Left colon (tissue), 2 donors: ENCODE measurements at places on chromosomes 13 and 19.

DNA sequence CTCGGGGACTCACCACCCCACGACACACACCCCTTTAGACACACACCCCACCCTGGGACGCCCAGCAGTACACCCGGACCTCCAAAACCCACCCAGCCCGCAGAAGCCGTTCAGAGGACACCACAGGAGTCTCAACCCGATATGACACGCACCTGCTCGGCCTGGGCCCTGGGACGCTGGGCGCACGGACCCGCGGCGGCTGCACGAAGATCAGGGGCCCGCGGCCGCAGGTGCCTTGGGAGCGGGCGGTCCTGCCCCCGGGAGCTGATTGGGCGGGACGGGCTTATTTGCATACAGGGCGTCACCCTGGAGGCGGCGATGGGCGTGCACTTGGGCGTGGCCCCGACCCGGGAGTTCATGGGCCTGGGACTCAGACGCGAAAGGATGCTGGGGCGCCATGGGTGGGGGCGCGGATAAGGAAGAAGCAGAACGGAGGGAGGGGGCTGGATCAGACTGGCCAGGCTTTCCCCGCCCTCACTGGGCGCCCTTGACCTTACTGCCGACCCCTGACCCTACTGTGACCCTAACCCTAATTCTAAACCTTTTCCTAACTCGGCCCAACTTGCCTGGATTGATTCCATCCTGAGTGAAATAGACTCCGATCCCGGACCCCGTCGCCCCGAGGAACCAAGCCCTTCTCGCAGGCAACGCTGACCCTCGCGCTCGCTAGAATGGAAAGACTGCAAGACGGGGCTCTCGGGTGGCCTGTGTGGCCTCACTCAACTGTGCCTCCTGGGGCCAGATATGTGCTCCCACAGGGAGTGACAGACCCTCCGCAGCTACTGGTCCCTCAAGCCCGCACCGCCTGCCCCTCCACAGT lies at the start of gene MEF2B:
Gene MEF2B, minus strand, starts transcription at position 211 of the 820 bp plus-strand sequence. CDS start 19,528 bp downstream, outside the sequence.
- DNase-seq, result peak; percentile 83

- no peak for DNase-seq
These were observed 1.3 kb upstream of the TGFB1 start for GRCh38 chr19:41355035-41355434.

GRCh38 chr13:34435338-34435737 lies 506.7 kb upstream of the NBEA start:
- DNase-seq, result no peak

- no peak for DNase-seq
These were observed 104.7 kb upstream of the FREM2 start for GRCh38 chr13:38582133-38582532.

GRCh38 chr19:51710163-51710562 lies 13.6 kb downstream of the HAS1 start:
- no peak for DNase-seq

- DNase-seq, result no peak
These were observed 36.4 kb upstream of the IGSF23 start for GRCh38 chr19:44576843-44577565.

- DNase-seq, result no peak
These were observed 292.4 kb upstream of the TSHZ3 start for GRCh38 chr19:31641591-31641990.

GRCh38 chr13:32257649-32258048 lies 57.5 kb downstream of the ZAR1L start:
- DNase-seq, result no peak

- no peak for DNase-seq
These were observed 3.7 kb upstream of the AKAP8L start for GRCh38 chr19:15422296-15423075.

DNA sequence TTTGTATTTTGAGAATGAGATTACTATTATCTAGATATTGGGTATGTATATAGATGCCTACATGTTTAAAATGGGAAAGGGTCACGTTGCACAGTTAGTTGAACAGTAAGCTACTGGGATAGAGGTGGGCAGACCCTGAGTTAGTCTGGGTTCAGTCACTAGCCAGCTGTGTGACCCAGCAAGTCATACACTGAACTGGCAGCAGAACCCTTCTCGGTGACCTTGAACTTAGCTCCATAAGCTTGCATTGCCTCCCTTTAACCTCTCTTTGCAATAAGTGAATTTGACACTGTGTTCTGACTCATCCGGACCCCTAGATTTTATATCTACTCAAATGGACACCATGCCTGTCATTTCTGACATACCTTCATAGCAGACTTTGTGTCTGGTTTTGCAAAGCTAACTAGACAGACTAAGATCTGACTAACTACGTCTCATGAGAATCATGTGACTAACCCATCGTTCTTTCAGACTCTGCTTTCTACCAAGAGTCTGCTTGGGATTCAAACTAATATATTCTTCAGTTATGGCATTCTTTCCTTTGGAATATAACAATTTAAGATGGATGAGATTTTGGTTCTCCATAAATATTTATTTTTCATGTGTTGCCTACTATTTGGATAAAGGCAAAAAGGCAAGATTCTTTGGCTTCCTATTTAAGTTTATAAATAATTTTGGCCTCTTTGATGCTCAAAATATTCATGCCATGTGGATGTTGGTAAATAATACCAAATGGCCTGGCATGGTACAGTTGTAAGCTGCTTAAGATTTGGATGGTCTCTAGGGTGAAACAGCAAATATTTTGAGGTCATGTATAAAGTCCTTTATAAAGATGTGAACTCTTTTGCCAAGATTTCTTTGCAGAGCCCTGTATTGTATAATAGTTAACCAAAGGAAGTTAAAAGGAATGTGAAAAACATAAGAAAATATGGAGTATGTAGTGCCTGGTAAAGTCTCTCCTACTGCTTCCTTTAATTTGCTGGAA lies 159.3 kb downstream of the ITGBL1 start:
- no peak for DNase-seq

DNA sequence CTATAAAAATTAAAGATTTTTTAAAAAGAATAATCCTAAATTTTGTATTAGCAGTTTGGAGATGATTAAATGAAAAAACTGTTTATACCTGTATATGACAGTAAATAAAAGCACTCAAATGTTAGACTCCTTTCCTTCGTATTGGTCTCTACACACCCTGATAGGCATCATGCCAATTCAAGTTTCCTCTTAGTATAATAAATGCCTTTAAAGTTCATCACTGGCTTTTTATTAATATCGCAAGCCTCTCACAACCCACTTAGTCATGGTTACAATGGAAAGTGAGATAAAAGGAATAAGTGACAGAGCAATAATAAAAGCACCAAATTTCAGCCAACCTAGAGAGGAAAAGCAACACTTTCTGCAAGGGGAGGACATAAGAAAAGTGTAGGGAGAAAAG lies 102.2 kb downstream of the PIBF1 start:
- DNase-seq, result no peak

DNA sequence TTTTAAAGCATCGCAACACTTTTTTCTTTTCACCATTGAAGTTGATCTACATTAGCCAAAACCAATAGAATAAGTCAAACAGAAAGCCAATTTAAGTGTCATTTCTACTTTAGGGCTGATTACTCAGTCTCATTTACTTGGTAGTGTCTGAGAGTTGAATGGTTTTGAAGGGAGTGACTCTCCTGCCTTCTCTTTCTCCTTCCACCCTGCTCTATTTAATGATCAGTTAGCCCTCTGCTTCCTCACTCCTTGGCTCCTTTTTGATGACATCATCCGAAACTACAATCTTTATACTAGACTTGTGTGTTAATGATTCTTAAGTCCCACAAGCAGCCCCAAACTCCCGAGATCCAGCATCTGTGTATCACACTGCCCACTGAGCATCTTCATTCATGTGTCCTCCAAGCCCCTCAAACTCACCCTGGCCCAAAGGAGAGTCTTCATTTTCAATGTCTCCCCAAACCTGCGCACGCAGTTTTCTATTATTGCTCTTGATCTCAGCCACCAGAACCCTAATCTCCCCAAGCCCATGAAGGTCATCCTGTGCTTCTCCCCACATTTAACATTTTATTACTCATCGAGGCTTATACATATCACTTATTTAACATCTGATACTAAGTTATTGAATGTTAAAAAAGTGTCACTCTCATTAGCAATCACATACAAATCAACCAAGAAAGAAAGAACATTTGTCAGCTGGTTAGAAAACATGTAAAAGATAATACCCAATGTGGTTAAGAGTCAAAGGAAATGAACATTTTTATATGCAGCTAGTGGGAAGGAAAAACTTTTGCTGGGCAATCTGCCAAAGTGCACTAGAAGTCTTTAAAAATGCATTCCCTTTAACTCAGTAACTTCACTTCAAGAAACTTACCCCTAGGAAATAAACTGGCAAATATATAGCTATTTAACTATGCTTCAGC lies 32.2 kb upstream of the ARGLU1 start:
- DNase-seq, result no peak

DNA sequence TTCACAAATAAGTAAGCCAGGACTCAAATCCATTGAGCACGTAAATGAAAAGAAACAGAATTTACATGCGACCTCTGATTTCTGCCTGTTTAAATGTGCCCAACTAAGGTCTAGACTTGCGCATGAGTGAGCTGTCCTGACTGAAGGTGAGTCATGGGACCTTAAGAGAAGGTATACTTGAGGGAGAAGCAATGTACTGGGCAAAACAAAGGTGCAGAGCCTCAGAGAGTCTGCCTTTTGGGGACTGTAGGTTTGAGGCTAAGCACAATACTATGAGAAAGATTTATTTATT lies 45.8 kb downstream of the UFM1 start:
- DNase-seq, result no peak

DNA sequence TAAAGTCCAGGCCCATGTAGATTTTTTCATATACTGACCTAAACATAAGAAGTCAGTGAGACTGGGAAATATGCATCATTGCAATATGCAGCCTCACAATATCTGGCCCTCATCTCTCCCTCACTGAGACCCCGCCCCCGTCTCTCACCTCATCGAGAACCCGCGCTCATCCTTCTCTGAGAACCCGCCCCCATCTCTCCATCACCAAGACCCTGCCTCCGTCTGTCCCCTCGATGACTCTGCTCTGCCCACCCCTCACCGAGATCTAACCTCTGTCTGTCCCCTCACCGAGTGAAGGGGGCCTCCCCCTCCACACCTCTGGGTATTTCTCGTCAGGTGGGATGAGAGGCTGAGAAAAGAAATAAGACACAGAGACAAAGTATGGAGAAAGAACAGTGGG lies 20.5 kb upstream of the ZNF846 start:
- no peak for DNase-seq

GRCh38 chr13:59279576-59279975 lies 884.2 kb downstream of the DIAPH3 start:
- no peak for DNase-seq

GRCh38 chr13:106498158-106498557 lies 37.3 kb downstream of the EFNB2 start:
- DNase-seq, result no peak

DNA sequence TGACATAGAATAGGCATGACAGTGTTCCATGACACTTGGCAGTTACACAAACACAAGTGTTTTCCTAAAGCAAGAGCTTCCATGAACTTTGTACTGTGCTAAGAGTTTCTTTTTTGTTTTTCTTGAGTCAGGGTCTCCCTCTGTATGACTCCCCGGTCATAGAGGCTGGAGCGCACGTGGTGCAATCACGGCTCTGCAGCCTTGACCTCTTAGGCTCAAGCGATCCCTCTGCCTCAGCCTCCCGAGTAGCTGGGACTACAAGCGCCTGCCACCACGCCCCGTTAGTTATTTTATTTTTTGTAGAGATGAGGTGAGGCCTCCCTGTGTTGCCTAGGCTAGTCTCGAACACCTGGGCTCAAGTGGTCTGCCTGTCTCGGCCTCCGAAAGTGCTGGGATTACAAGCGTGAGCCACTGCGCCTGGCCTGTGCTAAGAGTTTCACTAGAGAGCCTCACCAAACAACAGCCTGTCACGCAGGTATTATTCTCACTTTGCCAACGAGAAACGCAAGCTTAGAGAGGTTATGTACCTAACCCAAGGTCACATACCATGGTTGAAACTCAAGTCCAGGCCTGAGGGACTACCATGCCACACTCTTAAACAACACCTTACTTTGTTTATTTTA lies 355.9 kb downstream of the KLF12 start:
- no peak for DNase-seq

DNA sequence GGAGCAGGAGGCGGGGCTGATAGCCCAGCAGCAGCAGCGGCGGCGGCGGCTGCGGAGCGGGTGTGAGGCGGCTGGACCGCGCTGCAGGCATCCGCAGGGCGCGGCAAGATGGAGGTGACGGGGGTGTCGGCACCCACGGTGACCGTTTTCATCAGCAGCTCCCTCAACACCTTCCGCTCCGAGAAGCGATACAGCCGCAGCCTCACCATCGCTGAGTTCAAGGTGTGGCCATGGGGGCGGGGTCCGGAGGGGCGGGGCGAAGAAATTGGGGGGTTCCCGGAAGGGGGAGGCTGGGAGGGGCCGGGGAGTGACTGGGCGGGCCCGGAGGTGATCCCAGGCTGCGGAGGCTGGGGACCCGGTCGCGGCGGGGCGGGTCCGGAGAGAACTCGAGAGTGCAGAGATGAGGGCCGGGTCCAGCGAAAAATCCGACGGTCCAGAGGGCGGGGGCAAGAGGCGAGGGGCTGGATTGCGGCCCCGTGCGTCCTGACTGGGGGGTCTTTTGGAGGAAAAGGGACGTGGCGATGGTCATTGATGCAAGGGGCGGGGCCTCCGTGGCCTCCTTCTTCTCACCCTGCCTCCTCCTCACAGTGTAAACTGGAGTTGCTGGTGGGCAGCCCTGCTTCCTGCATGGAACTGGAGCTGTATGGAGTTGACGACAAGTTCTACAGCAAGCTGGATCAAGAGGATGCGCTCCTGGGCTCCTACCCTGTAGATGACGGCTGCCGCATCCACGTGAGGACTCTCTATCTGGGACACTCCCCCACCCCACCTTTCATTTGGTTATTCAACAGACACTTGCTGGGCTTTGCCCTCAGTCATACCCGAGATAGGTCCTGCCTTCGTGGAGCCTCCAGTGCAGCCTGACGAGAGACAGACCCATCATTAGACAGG lies at the start of gene TBCB:
Gene TBCB, plus strand, starts transcription at position 16 of the 891 bp plus-strand sequence. Its CDS starts 93 bp downstream, at position 109.
- DNase-seq, result peak; percentile 91

DNA sequence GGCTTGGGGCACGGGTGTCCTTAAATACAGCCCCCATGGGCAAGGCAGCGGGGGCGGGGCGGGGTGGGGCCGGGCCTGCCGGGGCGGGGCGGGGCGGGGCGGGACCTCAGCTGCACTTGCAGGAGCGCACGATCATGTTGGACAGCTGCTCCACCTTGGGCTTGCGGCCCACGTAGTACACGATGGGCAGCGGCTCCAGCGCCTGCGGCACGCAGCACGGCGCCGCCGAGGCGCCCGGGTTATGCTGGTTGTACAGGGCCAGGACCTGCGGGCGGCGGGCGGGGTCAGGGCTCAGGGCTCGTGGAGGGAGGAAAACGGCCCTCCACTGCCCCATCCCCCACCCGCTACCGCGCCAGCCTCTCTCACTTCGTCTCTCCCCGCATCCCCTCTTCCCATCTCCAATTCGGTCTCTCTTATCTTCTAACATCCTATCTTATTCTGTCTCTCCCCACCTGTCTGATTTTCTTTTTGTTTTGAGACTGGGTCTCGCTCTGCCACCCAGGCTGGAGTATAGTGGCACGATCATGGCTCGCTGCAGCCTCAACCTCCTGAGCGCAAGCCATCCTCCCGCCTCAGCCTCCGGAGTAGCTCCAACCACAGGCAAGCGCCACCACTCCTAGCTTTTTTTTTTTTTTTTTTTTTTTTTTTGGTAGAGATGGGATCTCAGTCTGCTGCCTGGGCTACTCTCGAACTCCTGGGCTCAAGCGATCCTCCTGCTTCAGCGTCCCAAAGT lies 21.1 kb downstream of the CCDC97 start:
- DNase-seq, result no peak

GRCh38 chr13:64877176-64877575 lies 2353.0 kb downstream of the PCDH9 start:
- no peak for DNase-seq
